Fibroblast of skin of back (primary cell): ENCODE measurements at places on chromosomes 2 and 18.

GRCh38 chr2:190978389-190979053 is 35.5 kb downstream of the STAT1 start:
- DNase-seq: peak; percentile 40

DNA sequence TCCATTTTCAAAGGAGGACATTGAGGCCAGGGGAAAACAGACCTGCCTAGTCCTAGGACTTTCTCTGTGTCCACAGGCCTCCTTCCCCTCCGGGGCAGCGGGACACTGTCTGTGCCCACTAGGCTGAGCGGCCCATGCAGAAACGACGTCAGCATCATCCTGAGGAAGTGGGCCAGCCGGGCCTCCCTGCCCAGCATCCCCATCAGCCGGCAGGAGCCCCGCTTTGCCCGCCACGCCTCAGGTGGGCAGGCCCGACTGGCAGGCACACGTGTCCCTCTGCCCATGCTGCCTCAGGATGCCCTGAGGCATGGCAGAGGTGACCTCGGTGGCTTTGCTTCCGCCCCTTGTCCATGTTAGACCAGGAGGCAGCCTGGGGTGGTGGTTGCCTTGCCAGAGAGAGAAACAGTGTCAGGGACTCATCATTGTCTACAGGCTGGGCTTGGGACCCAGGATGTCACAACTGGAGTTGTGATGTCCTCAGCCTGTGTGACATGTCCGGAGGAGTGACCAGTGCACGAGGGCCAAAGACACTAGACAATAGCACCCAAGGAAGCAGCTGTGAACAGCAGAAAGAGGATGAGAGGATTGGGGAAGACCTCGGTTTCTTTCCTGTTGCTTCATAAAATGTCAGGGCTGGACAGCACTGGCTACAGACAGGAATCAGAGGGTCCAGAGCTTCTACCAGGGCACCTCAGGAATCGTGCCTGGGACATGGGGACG is 36.8 kb downstream of the TOGARAM2 start:
- DNase-seq: no peak

DNA sequence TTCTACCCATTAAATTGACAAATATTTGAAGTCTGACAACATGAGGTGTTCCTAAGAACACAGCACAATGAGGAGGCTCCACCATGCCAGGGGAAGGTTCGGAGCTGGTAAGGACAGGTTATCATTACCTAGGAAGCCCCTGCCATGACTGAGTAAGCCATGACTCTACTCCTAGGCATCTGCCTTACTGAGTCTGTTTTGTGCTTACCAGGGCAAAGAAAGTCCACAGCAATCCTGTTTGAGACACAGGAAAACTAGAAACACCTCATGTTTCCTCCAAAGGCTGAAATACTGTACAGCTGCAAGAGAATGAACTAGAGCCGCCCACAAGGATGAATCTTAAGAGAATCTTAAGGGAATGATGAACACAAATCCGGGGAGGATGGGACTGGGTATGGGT is 11.6 kb downstream of the TGFBRAP1 start:
- DNase-seq: no peak

GRCh38 chr2:71587509-71588073 is 134.2 kb downstream of the DYSF start:
- DNase-seq: no peak

DNA sequence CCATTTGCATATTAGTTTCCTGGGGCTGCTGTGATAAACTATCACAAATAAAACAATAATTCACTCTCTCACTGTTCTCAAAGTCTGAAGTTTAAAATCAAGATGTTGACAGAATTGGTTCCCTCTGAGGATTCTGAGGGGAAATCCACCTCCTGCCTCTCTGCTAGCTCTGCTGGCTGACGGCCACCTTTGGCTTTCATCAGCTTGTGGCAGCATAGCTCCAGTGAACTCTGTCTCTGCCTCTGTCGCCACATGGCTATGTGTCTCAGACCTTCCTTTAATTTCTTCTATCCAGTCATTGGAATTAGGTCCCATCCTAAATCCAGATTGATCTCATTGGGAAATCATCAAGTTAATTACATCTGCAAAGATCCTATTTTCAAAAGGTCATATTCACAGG is 38.9 kb upstream of the TRIM43 start:
- no peak for DNase-seq

DNA sequence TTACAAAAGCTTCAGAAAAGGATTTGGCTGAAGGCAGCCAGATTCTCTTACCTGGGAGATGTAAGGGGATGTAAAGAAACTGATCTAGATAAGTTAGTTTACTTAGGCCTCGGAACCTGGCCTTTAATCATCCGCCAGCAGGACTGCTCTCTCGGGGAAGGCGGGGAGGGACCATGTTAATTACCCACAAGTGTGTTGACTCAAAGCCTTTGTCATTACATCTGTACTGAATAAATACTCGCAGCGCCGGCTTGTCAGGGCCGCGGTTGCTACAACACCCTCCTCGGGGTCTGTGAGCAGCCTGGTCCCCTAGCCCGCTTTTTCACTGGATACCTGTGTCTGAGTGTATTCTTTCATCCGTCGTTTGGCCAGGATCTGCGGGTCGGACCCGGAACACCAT is 6.7 kb downstream of the CHMP3 start:
- no peak for DNase-seq

GRCh38 chr2:39524756-39525635 is 87.9 kb upstream of the MAP4K3 start:
- no peak for DNase-seq

- DNase-seq: peak; percentile 82
Measured at GRCh38 chr18:70693246-70693645, 404.4 kb downstream of the SOCS6 start.

DNA sequence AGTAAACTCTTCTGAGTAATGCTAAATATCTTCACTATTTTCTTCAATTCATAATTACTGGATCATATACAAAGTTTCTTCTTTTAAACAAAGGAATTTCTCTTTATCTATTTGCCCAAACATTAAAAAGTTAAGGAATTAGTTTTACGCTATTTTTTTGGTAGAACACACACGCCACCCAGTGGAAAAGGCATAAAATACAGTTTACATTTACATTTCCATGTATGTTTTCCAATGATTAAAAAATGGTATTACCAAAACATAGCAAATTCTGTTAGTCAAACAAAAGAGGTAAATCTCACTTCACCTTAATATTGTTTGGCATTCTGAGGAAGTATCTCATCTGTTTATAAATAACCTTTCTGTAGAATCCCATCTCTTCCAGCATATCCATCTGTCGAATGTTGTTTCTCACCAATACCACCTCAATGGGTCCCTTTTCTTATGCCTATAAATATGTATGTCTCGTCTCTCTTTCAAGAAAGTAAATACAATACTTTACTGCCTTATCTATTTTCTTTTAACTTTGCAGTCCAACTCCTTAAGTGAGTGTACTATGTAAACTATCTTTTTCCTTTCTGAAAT is 7.2 kb downstream of the BOLL start:
- DNase-seq: peak; percentile 48

DNA sequence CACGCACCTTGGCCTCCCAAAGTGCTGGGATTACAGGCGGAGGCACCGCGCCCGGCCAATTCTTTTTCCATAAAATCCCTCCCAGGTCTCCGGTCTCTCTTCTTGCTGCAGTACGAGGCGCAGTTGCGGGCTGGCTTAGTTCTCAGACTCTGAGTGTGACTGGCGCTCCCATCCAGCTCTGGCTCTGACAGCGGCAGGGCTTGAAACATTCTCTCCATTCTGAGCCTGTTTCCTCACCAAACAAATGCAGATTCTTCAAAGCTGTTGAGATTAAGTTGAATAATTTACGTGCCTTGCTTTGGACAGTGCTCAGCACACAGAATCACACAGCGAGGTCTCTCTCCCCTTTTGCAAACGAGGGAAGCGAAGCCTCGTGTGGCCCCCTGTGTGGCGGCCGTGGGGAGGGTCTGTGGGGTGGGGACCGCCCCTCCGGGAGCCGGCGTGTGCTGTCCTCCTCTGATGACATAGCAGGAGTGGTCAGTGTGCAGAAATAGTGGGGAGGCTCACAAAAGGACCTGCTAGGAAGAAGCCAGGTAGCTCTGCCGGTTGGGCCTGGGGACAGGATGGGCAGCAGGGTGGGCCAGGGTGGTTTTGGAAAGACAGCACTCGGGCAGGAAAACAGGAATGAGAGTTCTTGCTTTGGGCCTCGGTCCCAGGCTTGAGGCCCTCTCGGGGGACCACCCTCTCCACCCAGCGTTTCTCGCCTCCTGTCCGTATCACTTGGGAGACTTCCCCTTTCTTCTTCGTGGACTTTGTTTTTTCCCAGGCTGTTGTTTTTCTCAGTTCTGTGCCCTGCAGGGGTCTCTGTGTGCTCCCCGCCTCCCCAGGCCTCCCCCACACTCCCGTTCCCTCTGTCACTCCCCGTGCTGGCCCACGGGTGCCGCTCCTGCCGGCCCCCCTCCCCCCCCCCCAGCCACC is 75.0 kb downstream of the KCNG2 start:
- DNase-seq: no peak

DNA sequence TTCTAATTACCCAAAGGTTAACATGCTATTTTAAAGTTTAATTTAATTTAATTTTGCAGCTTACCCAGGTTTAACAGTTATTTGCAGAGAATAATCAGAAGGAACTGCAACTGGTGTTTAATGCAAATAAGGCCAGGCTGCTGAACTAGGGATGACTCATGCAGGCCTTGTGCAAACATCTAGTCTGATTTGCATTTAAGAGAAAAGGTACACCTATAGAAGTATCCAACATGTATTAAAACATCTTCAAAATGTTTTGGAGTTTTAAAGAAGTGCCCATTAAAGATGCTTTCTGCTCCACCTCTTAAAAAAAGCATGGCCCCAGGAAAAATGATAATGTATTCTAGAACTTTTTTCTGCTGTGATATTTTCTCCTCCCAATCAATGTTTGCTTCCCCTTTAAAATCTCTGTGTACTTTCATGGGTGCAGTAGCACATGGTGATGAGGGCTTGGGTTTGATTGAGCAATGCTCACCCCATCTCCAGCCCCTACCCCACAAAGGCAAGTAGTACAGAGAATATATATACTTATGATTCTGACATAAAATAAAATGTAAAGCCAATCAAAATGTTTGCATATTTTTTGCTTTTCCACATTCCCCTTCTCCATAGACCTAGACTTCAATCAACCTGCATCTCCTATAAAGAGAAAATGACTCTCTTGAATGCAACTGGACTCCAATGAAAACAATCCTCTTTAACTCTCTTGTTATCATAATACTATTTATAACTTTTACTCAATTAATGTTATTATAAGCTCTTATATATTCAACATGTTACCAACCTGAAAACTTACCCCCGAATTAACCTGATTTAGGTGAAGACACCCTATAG is 54.1 kb downstream of the ATP8B1 start:
- peak; percentile 55 for DNase-seq

GRCh38 chr2:235043762-235044500 is 92.1 kb downstream of the SH3BP4 start:
- no peak for DNase-seq

DNA sequence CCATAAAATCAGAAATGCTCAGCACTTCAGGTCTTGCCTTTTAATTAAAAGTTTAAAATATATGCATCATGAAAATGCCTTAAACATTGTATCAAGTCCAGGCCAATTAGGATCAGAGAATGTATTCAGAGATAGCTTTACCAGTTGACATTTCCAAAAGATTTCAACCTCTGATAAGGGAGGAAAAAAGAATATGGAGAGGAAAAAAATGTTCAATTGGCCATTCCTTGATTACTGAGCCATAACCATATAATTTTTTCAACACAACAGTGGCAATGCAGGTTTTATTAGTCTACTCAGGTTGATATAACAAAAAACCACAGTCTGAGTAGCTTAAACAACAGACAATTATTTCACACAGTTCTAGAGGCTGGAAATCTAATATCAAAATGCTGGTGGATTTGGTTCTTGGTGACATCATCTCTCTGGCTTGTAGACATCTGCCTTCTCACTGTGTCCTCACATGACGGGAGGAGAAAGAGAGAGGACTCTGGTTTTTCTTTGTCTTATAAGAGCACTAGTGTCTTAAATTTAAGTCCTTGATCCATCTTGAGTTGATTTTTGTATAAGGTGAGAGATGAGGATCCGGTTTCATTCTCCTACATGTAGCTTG is 111.9 kb downstream of the IRS1 start:
- peak; percentile 30 for DNase-seq

DNA sequence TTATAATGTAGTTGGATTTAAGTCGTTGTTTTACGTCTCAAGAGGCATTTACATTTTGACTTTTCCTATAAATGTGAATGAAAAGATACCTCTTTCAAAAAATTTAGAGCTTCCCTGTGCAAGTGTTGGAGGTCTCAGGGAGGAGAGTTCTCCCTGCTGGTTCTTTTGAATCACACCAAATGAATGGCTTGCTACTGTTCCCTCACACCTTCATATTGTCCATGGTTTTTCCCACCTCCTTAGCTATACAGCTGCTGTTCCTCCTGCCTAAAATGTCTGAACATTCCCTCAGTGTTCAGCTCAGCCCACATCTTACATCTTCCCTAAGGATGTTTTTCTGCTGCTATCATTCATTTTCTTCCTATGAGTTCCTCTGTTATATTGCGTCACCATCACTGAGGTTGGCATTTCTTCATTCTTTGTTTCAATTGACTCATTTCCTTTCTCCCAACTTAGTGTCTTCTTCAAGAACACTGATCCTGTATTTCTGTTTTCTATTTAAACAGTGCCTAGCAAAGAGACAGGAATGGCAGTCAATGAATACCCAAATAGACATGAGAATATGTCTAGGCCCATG is 46.0 kb downstream of the COX7A2L start:
- peak; percentile 95 for DNase-seq

- DNase-seq: no peak
Measured at GRCh38 chr2:240820607-240821428, 799 bp upstream of the KIF1A start.

DNA sequence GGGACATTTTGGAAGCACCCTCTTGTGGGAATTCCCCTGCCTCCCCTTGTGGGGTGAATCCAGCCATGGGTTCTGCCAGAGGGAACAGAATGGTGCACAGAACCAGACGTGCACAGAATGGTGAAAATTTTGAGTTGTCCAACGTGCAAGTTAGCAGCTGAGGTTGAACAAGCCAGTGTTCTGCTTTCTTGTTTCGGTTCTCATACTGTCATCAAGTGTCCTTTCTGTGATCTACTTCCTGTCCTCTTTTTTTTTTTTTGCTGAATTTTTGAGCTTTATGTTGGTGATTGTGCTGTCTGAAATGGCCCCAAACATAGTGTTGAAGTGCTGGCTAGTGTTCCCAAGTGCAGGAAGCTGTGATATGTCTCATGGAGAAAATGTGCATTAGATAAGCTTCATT is 21.5 kb upstream of the REEP1 start:
- DNase-seq: no peak

DNA sequence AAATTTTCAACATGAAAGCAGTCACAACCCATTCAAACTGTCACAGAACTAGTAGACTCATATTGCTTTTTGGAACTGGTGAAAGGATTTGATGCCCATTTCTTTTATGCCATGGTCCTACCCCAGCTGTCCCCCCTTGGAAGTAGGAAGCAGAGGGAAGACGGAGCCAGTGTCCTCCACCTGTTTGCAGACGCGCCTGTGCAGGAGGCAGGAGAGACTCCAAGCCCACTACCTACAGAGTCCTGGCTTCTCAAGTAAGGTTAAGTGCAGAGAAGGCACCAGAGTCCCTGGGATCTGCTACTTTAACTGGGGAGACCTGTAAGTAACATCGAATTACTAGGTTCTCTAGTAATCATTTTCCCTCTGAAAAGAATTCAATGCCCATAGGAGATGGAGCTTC is 32.7 kb upstream of the DNMT3A start:
- no peak for DNase-seq
